ENCODE measurements at places on chromosomes 5 and 9. TPM values are rescaled to one million over a fixed set of nuclear protein-coding genes. Genes with fewer than 3 reads are reported as not detected.

The TTC23L gene
- not detected for polyA plus RNA-seq

The FGF10 gene
- not detected for polyA plus RNA-seq

The TAF11L11 gene
- not detected for polyA plus RNA-seq

The RNF20 gene
- polyA plus RNA-seq, result 29.5 TPM

The CCDC180 gene
- 0.22 TPM for polyA plus RNA-seq

The SNX2 gene
- 60.8 TPM for polyA plus RNA-seq

The MVB12B gene
- polyA plus RNA-seq, result 2.4 TPM

- DNase-seq, result no peak
These were observed 63.1 kb downstream of the RAB14 start for GRCh38 chr9:121138561-121138960.

DNA sequence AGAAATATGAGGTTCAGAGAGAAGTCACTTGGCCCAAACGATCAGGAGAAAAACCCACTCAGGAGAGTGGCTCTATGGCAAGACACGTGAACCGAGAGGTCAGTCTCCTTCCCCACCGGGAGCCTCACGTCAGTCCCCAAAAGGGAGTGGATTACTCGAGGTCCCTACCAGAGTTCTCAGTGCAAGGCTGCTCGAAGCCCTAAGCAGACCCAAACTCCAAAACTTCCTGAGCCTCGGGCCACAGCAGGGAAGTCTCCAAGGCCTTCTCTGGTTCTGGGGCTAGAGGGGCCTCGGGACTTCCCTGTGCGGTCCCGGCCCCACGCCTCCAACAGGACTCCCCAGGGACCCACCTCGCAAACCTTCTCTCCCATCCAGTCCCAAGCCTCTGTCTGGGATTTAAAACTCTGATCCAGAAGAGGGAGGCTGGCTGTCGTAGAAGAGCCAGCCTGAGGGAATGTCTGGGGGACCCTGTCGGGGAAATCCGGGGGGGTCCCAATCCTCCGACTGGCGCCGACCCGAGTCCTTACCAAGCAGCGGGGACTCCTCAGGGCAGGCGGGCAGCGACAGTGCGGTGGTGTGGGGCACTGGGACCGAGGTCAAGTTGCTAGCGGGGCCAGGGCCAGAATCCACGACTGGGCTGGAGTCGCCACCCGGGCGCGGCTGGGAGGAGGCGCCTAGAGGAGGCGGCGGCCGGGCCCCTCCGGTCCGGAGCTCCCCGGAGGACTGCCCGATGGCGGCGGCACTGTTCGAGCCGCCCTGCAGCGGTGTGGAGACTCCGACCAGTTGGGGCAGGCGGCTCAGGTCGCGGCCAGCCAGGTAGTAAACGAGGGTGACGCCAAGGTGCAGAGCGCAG is 679 bp downstream of the B4GALT1 start:
- peak; percentile 77 for DNase-seq

- no peak for DNase-seq
These were observed 65.5 kb upstream of the BARHL1 start for GRCh38 chr9:132516911-132517310.

DNA sequence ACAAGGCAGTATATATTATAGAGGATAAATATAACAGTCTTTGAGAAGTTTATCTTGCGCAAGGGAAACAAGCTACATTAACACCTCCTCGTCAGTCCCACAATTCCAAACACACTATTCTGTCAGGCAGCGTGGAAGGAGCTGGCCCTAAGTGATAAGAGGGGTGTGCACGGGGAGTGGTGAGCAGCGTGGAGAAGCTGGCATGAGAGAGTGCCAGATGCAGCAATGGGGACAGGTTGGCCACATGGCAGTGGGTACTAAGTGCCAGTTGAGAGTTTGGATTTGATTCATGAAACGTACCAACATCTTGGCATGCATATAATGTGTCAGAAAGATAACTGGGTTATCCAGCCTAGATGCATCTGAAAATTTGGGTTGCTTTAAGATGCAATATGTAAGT is 460.2 kb downstream of the ICE1 start:
- DNase-seq, result no peak

DNA sequence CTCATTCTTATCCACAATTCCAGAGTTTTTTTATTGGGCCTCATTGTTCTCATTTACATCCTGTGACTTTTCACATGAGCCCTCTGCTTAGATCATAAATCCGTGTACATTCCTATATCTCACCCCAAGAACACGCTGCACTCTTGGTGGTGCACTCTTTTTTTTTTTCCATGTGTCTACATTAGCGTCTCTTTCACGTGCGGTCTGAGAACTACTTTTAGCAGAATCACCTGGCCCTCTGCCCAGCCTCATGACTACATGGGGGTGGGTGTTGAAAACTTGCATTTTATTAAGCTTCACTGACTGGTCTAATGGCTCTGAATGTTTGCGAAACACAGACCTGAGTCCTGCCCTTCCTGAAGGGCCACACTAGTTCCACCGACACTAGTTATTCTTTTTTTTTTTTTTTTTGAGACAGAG is 18.6 kb downstream of the C9orf57 start:
- DNase-seq, result peak; percentile 94

- DNase-seq, result no peak
These were observed 657.1 kb upstream of the CDH10 start for GRCh38 chr5:25301836-25302235.

DNA sequence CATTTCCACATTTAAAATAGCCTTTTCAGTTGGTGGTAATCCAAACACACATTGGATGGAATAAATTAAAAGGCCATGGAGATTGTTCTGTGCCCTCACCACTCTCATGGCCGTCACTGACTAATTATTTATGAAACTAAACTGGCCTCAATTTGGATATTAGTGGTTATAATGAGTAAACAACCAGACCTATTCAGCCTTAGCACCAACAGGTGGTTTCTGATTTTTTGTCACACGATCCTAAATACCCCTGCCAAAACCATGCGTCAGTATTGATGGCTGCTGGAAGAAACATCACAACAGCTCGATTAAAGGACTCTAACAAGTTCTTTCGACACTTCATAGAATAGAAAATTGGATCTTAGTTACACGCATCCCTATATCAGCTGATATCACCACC is 276.0 kb upstream of the DAP start:
- DNase-seq, result no peak

DNA sequence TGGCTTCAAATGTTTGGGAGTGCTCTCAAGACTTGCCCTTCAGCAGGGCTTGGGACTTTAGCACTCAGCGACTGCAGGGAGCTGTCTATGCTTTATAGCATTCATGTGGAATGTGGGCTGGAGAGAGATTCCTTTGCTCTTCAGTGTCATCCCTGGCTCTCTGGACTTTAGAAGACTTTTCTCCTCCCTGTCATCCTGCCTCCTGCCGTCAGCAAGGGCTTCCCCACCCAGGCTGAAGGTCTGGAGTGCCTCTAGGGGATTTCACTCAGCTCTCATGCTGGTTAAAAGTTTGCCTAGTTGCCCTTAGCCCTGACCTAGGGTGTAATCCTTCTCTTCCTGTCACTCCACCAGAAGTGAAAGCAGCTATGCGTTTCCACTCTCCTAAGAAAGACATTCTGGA is 210.9 kb downstream of the FRMD3 start:
- peak; percentile 59 for DNase-seq

DNA sequence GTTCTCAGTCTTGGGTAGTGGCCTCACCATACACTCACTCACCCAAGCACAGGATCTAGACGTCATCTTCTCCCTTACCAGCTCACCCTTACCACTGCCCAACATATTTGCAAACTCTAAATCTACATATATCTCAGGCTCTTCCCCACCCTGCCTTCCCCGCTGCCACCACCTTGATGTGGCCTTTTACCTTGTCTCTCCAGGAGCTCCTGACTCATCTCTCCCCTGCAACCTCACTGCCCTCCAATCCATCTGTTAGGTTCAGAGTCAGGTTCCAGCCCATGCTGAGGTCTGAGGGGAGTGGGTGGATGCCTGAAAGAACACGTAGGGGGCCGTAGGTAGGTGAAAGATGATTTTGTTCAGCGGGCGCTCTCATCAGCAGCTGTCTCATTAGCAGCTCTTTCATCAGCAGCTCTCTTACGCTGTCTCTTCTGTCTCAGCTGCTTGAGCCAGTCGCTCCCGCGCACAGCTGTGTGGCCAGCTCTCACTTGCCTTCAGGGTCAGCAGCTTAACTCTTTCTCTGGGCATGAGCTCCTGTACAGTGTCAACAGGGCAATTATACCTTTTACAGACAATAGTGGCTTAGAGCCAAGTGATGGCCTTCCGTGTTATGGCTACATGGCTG is 23.1 kb upstream of the CKMT2 start:
- DNase-seq, result no peak

DNA sequence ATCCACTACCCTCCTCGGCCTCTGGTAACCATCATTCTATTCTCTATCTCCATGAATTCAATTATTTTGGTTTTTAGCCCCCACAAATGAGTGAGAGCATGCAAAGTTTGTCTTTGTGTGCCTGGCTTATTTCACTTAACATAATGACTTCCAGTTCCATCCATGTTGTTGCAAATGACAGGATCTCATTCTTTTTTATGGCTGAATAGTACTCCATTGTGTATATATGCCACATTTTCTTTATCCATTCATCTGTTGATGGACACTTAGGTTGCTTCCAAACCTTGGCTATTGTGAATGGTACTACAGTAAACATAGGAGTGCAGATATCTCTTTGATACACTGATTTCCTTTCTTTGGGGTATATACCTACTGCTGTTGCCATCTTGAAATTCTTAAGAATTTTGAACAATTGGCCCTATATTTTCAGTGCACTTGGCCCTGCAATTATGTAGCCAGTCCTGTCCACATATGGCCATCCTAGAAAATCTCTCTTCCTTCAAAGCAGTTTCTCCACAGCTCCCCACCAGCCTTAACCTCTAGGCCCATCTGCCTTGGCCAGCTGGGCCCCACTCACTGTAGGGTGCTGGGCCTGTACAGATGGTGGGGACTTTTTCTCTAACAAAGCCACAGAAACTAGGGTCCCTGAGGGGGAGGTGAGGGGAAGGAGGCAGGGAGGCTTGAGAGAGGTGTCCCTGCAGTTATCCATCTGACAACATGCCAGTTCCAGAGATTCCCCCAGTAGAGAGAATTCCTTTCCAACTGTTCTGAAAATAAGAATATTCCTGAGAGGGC is 81.9 kb upstream of the LHFPL2 start:
- no peak for DNase-seq

DNA sequence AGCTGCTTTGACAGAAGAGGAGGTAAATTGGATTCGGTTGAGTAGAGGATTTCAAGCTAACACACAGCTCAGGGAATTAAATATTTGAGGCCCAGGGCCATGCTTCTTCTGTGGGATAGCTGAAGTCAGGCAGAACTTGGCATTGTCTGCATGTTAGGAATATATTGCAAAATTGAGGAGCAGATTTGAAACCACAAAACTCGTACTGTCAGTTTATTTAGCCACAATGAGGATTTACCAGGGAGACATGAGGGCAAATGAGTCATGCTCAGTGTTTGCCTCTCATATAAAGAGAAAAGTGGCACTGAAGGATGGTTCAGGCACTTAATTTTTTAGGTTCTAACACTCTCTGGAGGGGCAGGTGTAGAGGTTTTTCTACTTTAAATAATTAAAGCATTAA is 83.0 kb upstream of the PRLR start:
- peak; percentile 84 for DNase-seq

DNA sequence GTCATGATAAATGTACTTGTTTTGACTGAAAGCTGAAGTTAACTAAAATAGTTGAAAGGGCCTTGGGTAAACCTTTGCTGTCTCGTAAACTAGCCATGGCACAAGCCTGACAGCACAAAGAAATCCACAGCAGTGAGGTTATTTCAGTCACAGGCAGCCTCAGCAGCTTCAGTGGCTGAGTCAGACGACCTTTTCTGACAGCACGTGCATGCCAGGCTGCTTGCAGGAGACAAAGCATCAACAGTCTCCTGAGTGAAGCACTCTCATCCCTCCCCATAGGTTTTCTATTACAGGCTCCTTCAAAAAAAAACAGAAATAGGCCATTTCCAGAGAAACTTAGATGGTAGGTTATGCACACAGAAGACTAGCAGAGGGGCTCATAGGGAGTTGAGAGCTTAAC is 34.6 kb downstream of the OXCT1 start:
- DNase-seq, result peak; percentile 95

DNA sequence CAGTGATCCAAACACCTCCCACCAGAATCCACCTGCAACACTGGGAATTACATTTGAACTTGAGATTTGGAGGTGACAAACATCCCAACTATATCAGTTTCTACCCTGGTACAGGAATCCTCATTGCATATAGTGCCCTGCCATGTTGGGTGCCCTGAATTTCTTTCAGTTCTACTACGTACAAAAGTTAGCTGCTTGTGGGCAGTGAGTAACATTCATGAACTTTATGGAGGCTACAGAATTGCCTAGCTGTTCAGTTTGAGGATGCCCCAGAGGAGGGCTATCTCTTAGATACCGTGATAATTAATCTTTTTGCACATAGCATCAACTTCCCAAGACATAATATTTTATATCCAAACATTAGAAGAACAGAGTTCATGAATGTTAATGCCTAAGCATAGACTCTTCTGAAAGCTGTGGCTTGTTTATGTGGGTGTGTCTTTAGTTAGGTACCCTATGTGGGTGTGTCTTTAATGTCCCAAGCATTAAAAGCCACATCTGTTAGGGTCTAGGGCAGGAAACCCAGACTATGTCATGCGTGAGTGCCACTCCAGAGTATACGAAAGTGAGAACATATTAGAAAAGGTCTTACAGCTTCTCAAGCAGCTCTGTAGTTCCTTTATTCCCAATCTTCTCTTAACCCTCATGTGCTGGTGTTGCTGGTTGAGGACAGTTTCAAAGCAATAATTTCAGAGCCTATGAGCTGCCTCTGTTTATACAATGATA is 47.0 kb upstream of the CHD1 start:
- no peak for DNase-seq

GRCh38 chr5:120139039-120139438 is 325.1 kb upstream of the PRR16 start:
- DNase-seq, result peak; percentile 93

DNA sequence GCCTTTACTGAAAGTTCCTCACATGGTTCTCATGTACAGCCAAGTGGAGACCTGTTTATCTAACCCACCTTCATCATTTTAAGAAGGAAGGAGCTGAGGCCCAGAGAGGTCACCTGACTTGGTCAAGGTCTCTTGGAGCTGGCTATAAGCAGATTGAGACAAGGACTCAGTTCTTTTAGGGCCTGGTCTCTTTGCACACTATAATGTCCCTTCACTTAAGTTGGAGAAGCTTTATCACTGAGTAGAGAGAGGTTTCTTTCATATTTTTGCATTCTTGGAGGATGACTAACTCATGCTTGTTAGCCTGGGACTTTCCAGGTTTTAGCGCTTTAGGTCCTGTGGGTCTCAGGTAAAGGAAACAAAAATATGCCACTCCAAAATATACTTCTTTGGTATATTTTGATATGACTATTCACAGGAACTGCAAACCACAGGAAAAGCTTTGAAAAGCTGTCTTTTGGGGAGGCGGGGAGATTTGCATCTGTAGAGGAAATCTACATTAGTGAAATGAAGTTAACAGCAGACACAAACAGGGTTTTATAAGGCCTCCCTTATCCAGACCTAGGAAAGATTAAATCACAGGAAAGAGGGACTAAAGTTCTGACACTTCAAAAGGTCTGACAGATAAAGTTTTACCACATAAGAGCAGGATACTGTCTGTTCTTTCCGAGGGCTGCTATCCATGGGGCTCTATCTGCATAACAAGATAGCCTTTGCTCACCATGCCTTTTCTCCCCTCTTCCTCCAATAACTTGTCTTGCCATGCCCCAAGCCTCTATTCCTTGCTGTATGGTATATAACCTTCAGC is 95.8 kb upstream of the ANKRD55 start:
- DNase-seq, result peak; percentile 27
